ENCODE measurements at places on chromosomes 1 and 21. TPM values are rescaled to one million over a fixed set of nuclear protein-coding genes. Genes with fewer than 3 reads are reported as not detected.

The PRMT2 gene
- 122 TPM for total RNA-seq

The SYT11 gene
- total RNA-seq = 3.4 TPM

The KRTAP12-2 gene
- not detected for total RNA-seq

The RIT1 gene
- 51.4 TPM for total RNA-seq

The AK2 gene
- 86.1 TPM for total RNA-seq

The VANGL2 gene
- total RNA-seq = 8.0 TPM

The MIXL1 gene
- 0.17 TPM for total RNA-seq

The LCE1D gene
- total RNA-seq = not detected

The FAM151A gene
- not detected for total RNA-seq

The ADGRL2 gene
- total RNA-seq = 64.2 TPM

The KPRP gene
- not detected for total RNA-seq

The OR2L13 gene
- total RNA-seq = not detected

The SFN gene
- not detected for total RNA-seq

The AIM2 gene
- not detected for total RNA-seq

The S100A8 gene
- not detected for total RNA-seq

The LAMB3 gene
- total RNA-seq = 5.5 TPM

The RPTN gene
- total RNA-seq = not detected

The NTNG1 gene
- not detected for total RNA-seq
